ENCODE measurements at places on chromosomes 5 and 9.

DNA sequence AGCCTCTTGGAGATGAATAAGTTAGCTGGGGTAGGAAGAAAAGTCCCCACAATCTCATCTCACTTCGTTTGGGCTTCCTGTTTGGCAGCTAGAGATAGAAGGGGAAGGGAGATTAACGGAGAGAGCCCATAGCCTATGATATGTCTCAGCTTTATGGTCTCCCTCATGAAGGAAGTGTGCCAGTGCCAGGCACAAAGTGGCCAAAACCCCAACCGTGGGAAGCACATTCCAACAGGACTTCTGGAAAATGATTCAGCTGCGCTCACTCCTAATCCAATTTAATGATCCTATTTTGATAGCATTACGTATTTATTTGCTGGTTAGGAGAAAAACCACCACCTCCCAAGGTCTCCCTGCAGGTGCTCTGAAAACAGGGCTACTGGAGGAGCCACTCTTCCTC lies 303.1 kb upstream of the CLINT1 start:
- no peak for DNase-seq

GRCh38 chr5:174189654-174190541 lies 144.4 kb downstream of the NSG2 start:
- no peak for DNase-seq

- no peak for DNase-seq
Measured at GRCh38 chr5:58827463-58827862, 244.6 kb downstream of the RAB3C start.

- no peak for DNase-seq
Measured at GRCh38 chr5:2563046-2563445, 188.4 kb downstream of the IRX2 start.

GRCh38 chr5:137833463-137833862 lies 34.2 kb upstream of the MYOT start:
- DNase-seq = peak; percentile 96

GRCh38 chr9:106879439-106879882 lies 16.5 kb downstream of the ZNF462 start:
- DNase-seq = no peak

- no peak for DNase-seq
Measured at GRCh38 chr9:88801214-88801796, 190.0 kb upstream of the S1PR3 start.

DNA sequence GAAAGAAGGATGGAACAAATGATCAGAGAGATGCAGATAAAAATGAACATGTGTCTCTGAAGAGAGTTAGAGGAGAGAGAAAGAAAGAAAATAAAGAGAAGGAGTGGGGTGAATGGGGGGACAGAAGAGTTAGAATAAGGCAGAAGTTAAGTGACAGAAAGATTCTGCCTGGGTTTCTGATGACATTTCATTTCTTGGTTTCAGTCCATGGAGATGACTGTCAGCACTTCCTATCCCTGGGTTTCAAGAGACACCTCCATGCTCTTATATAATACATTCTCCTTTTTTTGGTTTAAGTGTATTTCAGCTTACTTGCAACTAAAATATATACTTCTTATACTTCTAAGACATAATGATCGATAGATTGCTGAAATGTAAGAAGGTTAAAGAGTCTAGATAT lies 213.0 kb upstream of the IL12B start:
- DNase-seq = no peak

GRCh38 chr5:66643387-66643786 lies 47.2 kb downstream of the MAST4 start:
- DNase-seq = no peak

DNA sequence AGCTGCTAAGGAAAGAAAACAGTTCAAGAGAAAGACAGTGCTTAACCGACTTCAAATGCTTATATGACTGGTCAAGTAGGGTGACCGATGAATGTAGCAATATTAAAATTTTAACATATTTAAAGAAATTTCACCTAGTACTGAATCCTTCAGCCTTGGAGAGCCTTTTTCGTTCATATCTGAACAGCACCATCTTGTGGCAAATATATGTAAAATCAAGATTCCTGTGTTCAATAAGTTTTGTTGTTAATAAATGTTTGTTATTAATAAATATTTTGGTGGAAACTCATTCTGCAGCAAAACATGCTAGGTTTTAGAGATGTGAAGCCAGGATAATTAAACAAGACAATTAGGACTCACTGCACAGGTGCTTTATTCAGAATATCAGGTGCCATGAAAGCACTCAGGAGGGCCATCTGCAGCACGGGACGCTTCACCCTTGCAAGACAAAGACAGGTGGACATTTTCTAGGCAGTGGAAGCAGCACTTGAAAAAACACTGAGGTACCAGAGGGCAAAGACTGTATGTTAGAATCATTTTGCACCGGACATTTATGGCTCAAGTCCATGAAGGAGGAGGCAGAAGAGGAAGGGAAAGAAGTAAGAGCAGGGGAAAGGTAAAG lies 15.6 kb downstream of the TICAM2 start:
- DNase-seq = peak; percentile 41

DNA sequence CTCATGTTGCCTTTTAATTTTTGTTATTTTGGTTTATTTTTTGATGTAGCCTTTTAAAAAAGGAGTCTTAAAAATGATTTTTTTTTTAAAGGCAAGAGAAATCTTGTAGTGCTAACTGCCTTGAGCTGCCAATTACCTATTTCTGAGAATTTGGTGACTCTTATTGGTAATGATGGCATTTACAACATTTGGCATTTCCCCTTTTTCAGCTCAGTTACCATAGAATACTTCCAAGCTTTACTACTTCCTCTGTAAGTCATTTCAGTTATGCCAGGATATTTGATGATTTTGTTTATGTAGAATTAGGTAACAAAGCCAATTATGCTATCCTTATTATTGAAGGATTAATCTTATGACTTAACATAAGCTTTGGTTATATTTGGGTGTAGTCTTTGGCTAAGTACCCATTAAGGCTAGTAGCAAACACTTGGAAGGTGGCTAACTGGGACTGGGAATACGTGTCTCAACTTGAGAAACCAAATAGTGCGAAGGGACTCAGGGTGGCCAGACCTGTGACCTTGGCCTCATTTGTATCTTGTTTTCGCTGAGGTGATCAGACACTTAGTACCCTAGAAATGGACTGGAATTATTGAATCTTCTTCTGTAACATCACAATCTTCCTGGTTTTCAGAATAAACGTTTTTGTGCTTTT lies 27.7 kb downstream of the CDC37L1 start:
- DNase-seq = no peak

DNA sequence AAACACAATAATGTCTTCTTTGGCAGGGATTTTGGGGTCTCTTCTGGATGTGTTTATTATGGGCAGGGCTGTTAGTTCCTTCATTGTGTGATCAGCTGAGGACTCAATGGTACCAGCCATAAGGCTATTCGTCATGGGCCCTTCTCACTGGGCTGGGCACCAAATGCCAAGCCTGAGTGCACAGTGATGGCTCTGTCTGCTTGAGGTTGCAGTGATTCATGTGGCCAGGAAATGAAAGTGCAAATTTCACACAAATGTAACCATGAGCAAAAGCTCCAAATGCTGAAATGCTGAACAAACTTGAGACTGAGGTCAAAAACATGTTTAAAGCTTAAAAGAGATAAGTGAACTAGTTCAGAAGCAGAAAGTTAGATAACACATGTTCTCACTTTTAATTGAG lies 191.0 kb downstream of the TARS1 start:
- no peak for DNase-seq
